Fibroblast of lung (primary cell): ENCODE measurements at places on chromosomes 3 and 15. TPM values are rescaled to one million over a fixed set of nuclear protein-coding genes. Genes with fewer than 3 reads are reported as not detected.

The DPPA2 gene
- not detected in 2 replicates for polyA plus RNA-seq

The BFSP2 gene
- not detected in 2 replicates for polyA plus RNA-seq

The ARPP21 gene
- polyA plus RNA-seq = not detected in 2 replicates

The CHL1 gene
- 0.01 and 0.07 TPM in 2 replicates for polyA plus RNA-seq

The DNASE1L3 gene
- not detected in 2 replicates for polyA plus RNA-seq

The FAM3D gene
- not detected in 2 replicates for polyA plus RNA-seq
